ENCODE measurements at places on chromosomes 3 and 15.

DNA sequence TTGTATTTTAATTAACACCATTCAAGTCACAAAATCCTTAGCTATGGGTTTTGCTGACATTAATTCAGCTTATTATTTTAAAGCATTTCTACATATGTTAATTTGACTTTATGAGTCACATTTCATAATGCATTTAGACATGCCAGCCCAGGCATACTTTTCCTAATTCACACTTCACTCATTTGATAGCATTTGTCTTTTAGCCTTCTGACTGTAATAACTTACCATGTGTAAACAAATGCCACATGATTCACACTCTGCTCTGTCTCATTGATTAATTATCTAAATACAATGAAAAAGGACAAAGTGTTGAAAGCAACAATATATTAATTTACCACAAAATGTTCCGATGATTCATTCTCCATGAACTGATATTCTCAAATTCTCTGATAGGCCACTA is 927.8 kb upstream of the EPHA6 start:
- no peak for DNase-seq

DNA sequence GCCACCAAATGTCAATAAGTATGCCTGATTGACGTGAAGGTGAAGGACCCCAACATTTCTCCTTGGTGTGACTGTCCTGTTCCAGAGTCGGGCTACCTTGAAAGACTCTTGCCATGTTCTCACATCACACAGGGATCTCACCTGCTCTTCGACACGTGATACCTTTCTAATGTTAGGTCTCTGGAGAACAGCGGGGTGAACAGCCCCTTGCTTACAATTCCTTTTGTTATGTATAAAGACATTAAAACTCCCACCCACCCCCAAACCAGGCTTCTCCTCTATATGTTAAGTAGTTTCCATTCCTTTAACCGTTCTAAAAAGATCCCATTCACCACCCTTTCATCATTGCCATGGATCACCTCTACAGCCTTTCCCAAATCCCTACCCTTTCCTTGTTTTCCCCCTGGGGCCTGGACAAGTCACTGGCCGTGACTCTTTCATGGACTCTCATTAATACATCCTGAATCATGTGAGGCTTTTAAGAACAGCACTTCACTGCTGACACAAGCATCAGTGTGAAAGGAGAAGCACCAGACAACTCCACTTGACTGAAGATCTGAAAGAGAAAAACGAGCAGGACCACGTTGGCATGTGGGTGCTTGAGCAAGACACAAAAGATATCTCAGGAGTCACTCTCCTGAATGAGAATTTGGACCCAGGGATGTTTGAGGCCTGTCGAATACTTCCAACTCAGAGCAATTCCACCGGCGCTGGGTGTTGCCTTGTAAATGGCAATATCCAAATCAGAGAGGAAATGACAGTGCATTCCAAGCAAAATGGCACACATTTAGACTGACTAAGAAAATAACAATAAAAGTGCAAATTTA is 115.0 kb downstream of the FOXP1 start:
- no peak for DNase-seq

GRCh38 chr3:187594272-187594671 is 75.9 kb downstream of the SST start:
- DNase-seq: no peak

GRCh38 chr3:128873244-128874022 is 6.0 kb upstream of the ACAD9 start:
- DNase-seq: no peak

- peak; percentile 72 for DNase-seq
Observed at GRCh38 chr3:51498876-51499738, 708 bp downstream of the DCAF1 start.

- DNase-seq: no peak
Observed at GRCh38 chr3:127590282-127590592, 296 bp downstream of the TPRA1 start.

GRCh38 chr15:81744364-81744763 is 301.5 kb downstream of the MEX3B start:
- DNase-seq: no peak
